ENCODE measurements at places on chromosomes 12 and 14.

DNA sequence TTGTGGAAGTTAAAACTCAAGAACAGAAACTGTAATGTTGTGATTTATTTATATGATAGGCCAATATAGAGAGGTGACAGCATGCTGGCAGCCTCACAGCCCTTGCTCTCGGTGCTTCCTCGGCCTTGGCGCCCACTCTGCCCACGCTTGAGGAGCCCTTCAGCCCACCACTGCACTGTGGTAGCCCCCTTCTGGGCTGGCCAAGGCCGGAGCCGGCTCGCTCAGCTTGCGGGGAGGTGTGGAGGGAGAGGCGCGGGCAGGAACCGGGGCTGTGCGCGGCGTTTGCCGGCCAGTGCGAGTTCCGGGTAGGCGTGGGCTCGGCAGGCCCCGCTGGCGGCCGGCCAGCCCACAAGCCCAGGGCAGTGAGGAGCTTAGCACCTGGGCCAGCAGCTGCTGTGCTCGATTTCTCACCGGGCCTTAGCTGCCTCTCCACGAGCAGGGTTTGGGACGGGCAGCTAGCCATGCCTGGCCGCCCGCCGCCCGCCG is 65.8 kb upstream of the SLC8A3 start:
- DNase-seq = peak; percentile 14

- DNase-seq = peak; percentile 57
These were observed 5.4 kb downstream of the PSMD9 start for GRCh38 chr12:121893961-121894460.

GRCh38 chr14:24918822-24919221 is 131.1 kb downstream of the STXBP6 start:
- no peak for DNase-seq

DNA sequence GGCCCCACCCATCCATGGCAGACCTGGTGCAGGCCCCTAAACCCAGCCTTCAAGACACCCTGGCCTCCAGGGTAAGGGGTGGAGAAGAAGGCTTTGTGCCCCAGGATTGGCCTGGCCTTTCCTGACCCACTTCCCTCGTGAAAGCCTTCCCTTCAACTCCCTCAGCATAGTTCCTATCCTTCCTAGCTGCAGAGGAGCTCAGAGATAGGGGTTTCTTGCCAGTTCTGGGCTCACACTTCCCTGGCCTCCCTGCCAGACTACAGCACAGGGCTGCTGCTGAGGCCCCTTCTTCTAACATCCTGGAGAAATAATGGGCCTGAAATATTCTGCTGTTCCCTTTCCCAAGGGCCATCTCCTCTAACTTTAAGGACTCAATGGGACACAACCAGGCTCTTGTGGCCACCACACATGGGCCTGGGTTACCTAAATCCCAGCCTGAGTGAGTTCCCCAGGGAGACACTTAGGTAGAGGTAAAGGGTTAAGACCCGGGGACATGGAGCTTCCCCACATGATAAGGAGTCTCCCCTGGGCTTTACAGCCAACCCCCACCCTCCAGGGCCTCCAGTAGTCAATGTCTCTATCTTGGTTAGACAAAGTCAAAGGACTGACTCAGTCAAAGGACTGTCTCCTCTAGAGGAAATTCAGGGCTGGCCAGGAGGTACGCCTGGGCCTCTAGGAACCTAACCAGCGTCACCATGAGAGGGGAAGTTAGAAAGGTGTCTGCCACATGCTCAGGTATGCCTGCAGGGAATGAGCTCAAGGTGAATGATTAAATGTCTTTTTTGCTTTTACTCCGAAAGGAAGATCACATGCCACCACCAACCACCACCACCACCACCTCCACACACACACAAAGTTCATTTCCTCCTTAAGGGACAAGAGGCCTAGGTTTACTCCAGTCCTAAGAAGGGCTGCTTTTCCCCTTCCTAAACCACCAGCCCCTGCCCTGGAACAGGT is 7.1 kb downstream of the ZFP36L1 start:
- peak; percentile 77 for DNase-seq

DNA sequence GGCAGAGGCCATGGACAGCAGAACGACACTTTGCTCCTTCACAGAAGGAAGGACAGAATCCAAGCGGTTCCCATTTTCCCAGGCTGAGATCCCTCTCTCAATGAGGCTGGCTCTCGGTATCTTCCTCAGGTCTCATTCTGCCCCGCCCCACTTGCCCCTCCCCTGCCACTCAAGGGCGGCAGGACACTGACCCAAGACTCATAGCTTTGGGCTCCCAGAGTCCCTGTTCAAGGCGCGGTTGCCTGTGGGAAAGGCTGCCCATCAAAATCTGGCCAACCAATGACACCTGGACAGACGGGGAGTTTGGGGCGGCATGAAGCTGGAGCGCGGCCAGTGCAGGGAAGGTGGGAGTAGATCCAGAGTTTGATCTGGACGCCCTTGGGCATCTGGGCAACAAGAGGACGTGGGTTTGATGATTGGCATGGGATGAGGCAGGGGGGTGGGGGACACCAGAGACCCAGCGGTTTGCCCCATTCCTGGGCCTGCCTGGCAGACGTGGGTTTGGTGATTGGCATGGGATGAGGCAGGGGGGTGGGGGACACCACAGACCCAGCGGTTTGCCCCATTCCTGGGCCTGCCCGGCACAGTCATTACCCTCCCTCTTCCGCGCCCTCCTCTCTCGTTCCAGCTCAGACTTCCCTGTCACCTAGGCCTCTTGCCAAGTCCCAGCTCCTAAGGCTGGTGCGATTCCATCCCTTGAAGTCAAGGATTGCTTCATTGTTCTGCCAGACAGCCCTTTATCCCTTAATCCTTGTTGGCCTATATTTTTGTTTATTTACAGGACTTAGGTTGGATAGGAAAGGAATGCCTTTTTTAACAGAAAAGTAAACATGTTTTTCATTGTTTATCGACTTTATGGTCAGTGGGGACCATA is 92.1 kb downstream of the NINJ2 start:
- DNase-seq = peak; percentile 65

- DNase-seq = no peak
These were observed 38.6 kb upstream of the ACSM4 start for GRCh38 chr12:7265251-7265650.

DNA sequence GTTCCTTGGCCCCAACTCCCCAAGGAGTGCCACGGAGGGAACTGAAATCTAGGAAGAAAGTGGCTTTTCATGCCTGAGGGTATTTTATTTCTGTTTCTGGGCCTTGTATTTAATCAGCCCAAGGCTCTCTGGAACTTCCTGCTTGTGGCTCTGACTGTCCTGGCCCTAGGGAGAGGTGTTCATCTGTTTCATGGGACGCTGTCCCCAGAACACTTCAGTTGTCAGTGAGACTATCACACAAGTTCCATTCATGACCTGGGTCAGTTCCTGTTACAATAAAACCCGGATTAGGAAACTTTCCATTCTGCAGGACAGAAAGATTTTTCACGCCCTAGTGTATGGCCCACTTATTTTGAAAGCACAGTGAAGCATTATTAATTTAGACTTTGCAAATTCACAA is 18.5 kb upstream of the TC2N start:
- DNase-seq = no peak

DNA sequence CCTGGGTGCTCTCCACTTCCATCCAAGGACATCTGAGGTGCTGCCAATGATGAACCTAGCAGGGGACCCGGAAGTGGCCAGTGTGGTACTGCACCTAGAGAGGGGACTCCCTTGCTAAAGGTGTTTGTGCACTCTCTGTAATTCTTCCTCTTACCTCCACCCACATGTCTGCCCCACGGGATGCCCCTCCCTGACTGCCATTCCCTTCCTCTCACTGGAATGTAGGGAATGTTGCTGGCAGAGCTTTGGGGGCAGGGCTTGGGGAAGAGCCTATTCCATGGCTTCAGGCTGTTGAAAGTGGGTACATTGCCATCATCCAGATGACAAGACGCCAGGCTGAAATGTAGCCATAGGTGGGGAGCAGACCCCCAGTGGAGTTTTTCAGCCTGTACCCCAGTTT is 153.2 kb downstream of the SMOC1 start:
- no peak for DNase-seq

DNA sequence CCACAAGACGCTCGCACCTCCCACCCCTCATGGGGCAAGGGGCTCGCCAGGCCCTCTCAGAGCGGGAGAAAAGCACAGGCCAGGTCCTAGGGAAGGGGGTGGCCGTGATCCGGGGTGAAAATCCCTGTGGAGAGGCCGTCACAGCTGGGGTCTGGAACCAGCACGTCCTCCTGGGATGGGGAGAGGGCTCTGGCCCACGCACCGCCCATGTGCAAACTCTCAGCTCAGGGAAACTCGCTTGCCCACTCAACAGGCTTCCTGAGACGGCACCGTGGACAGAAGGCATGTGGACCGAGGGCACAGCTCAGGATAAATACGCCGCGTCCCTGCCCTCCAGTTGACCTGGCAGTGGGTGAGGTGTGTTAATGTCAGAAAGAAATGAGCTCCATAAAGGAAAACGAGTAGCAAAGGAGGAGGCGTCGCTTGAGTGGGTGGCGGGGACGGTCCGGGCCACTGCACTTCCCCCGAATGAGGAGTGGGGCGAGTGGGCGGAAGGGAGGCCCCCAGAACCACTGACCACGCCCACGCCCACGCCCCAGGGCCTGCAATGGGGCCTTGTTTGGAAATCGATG is 57.6 kb upstream of the GALNT9 start:
- no peak for DNase-seq

DNA sequence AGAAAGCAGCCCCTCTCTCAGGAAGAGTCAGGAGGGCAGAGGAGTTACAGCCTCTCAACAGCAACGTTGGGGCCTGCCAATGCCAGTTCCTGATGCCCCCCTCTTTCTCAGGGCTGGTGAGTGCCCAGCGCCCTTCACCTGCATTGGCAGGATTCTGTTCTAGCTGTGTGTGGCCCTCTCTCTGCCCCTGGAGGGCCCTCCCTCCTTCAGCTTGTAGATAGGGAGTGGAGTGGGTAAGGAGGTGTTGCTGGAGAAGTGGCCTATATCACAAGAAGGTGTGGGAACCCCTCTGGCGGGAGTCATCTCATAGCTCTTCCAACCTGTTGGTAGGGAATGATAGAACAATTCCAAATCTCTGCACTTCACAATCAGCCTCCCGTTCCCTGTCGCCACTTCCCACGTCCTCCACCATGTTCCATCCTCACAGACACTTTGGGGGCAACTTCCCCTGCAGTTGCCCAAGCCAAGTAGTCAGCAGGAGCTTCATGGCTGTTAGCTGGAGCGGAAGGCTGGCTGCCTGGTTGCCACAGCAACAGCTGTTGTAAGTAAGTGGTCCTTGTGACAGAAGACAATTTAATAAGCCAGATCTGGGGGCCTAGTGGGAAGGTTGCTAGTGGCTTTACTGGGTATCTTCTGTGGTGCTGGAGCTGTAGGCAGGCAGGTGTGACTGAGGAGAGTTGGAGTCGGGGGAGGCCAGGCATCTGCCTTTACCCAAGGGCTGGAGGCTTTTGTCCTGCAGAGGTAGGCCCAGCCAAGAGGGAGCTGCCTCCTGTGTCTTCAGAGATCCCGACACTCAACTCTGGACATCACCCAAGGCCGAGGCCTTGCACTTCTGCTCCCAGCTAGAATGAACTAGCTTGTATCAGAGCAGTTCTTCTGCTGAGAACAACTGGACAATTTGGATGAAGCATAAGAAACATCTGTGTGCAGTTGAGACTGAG is 38.4 kb downstream of the GALNT16 start:
- DNase-seq = no peak

- DNase-seq = no peak
These were observed 13.1 kb downstream of the TMBIM4 start for GRCh38 chr12:66156654-66157053.

DNA sequence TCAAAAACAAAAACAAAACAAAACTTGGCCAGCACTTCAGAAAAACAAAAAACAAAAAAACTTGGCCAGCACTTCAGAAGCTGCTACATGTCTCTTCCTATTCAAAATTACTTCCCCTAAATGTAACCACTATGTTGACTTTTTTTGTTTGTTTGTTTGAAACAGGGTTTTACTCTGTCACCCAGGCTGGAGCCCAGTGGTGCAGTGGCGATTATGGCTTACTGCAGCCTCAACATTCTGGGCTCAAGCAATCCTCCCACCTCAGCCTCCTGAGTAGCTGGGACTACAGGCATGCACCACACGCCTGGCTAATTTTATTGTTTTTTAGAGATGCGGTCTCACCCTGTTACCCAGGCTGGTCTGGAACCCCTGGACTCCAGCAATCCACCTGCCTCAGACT is 38.0 kb upstream of the PPP4R3A start:
- DNase-seq = no peak

DNA sequence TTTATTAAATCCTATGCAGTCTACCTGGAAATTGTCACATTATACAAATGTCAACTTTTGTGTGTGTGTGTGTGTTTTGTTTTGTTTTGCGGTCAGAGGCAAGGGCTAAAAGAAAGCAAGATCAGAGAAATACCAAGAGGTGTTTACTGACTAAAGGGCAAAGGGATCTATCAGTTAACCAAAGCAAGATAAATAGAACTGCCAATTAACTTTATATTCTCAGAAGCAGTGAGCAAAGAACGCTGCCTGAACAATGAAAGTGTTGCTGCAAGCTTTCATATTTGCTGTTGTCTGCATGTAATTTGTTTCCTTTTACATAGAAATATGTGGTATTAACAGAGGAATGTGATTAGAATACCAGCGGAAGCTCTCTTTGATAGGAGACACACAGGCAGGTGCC is 30.9 kb downstream of the CCDC60 start:
- DNase-seq = no peak

- DNase-seq = peak; percentile 63
These were observed 2.2 kb upstream of the NFKBIA start for GRCh38 chr14:35406506-35407305.

DNA sequence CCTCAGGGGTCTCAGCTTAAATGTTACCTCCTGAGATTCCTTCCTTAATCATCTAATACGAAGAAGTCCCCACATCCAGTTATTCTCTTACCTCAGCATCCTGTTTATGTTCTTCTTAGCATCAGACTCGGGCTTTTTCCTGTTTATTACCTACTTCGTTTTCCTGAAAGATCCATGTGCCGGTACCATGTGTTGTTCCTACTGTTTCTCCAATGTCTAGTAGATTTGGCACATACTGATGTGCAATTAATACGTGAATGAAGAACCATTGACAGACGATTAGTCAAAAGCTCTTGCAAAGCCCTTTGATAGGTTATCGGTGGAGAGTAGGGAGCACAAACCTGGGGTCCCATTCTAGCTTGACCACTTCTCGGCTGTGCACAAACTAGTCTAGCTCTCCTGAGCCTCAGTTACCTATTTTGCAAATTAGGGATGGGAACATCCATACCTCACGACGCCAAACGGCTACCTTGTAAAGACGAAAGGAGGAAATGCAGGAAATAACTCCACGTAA is 735 bp upstream of the MAPKAPK5 start:
- no peak for DNase-seq

DNA sequence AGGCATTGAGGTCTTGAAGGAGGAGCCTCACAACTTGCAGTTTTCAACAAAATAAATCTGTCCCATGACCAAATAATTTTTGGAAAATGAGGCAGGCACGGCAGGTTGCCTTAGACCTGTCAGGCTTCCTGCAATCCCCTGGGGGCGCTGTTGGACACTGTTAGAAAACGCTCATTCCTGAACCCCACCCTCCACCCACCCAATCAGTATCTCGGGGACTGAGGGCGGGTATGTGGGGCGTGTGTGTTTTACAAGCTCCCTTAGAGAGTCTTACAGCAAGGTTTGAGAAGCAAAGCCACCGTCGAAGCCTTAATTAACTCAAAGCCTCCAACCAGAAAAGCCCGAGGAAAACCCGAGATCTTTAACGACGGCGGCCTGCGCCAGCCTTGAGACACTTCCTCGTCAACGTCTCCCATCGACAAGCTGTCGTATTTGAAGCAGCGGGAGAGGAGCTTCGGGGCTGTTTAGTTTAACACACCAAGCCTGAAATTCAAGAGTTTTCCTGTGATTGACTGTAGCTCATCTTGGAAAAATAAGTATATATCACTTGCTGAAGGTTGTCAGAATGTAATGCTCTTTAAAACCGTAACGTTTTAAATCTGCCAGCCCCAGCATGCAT is 123.0 kb downstream of the GLT1D1 start:
- DNase-seq = no peak

GRCh38 chr12:52662918-52663229 is 10.9 kb upstream of the KRT2 start:
- no peak for DNase-seq

Measured in fibroblast of skin of abdomen (primary cell).